ENCODE measurements at places on chromosomes 12 and 14.
A peak's percentile ranks its signal among the peaks of the same experiment; 100 is the strongest.

- no peak for DNase-seq
Measured at GRCh38 chr12:116821291-116821690, 60.0 kb downstream of the HRK start.

- no peak for DNase-seq
Measured at GRCh38 chr12:129075460-129076208, 222.4 kb downstream of the GLT1D1 start.

DNA sequence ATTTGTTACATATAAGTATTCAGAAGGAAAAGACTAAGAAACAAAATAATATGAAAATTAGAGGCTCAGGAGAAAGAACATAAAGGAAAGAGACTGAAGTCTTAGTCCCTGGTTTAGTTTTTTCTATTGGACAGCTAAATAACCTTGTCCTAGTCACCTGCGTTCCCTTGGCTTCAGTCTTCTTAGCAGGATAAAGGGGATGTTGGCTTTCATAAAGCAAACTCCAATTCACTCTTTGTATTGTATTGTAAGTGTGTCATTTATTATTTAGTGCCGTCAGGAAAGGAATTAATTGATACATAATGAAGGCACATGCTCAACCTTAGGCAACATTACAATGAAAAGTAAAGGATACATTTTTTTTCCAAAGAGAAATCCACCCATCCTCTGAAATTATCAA is 190.3 kb upstream of the PPFIA2 start:
- DNase-seq, result no peak

- DNase-seq, result no peak
Measured at GRCh38 chr14:66509874-66510273, 1.9 kb downstream of the GPHN start.

- DNase-seq, result no peak
Measured at GRCh38 chr14:38735005-38735404, 368.0 kb downstream of the SEC23A start.

DNA sequence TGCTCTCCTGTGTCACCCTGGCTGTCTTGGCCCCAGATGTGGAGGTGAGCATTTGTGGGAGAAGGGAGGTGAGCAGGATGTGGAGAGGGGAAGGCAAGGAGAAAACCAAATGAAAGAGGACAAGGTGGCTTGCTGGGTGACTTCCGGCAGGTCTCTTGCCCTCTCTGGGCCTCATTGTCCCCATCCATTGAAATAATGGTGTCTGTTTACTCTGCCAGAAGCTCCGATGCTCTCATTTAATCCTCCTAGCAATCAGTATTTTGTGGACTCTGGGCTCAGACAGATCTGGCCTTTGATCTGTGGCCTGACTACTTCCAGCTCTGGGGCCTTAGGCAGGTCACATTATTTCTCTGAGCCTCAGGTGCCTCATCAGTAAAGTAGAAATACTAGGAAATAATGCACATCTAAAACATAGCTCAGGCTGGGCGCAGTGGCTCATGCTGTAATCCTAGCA is 30.6 kb downstream of the MVK start:
- DNase-seq, result no peak

DNA sequence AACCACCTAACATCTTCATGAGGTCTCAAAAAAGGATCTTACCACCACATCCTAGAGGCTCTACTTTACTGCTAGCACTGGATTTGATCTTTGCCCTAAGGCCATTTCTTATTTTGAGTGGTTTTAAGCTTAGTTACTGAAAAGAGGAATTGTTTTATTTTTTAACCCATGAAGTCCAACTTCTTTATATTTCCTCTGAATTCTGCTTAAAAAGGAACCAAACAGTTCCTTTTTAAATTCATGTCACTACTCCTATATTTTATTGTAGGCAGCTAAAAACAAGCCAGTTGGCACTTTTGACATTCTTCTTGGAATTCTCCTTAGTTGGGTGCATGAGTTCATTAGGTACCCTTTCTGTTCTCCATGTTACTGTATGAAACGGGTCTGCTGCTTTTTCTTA is 76.4 kb downstream of the FGD4 start:
- DNase-seq, result no peak

DNA sequence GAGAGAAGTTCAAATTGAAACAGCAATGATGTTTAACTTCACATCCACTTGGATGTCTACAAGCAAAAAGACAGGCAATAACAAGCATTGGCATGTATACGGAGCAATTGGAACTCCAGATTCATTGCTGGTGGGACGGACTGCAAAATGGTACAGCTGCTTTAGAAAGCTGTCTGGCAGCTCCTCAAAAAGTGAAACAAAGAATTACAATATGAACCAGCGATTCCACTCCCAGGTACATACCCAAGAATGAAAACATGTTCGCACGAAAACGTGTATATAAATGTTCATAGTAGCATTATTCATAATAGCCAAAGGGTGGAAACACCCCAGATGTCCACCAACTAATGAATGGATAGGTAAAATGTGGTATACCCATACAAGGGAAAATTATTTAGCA is 125.7 kb downstream of the HMGA2 start:
- DNase-seq, result no peak

GRCh38 chr14:71753126-71753830 is 179.0 kb upstream of the RGS6 start:
- DNase-seq, result peak; percentile 30

DNA sequence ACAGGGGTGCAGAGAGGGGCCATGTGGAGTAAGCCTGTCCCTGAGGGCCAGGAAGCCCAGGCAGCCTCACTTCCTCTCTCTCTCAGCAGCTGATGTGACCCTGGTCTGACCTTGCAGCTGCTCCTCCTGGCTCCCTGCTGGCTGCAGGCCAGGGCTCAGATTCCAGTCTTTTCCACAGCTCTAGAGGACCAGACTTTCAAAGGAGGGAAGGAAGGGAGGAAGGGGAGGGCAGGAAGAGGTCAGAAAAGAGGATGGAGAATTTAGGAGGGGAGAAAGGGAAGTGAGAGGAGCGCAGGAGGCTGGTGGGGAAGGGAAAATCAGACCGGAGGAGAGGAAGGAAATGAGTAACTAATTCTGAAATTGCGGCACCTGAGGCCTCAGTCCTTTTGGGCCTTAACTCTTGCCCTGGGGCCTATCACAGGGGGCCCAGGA is 40.9 kb upstream of the VASH1 start:
- DNase-seq, result no peak

DNA sequence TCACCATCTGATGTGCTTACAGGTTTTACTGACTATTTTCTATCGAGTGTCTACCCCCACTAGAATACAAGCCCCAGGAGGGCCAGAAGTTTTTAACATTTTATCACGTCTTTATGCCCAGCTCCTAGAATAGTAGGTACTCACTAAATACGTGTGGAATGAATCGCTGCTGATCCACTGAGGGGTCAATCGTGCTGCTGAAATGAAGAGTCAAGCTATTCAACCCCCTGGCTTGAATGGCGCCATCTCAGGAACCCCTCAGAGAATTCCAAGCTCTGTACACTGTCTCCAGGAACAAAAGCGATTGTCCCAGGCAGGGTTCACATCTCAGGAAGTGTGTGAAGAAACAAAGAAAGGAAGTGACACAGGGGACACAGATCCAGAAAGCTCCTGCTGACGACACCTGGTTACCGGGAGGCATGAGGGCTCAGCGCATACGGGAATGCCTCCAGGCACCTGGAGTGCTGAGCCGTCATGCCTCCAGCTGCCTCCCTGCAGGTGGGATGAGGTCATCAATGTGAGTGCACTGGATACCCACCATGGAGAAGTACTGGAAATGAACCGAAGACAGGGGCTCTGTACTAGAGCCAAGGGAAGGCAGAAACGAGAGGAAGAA is 45.6 kb downstream of the PITPNM2 start:
- no peak for DNase-seq

- no peak for DNase-seq
Measured at GRCh38 chr12:122393817-122394216, 28.7 kb downstream of the CLIP1 start.

DNA sequence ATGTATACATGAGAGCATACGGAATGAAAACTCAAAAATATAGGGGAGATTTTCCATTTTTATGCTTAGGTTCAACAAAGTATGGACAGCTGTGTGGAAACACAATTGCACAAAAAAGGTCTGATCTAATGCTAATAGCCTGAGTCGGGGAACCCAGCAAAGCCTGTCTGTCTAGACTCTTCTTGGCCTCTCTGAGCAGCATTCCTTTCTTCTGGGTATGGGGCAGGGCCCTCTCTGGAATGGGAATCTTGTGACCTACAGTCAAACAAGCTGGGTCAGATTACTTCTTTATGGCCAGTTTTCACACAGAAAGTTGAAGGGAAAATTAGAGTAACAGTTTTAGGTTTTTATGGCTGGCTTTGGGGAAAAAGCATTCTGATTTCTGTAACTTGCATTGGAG is 534.0 kb upstream of the LMO3 start:
- DNase-seq, result no peak

GRCh38 chr12:96828169-96828789 is 78.8 kb upstream of the NEDD1 start:
- DNase-seq, result no peak

DNA sequence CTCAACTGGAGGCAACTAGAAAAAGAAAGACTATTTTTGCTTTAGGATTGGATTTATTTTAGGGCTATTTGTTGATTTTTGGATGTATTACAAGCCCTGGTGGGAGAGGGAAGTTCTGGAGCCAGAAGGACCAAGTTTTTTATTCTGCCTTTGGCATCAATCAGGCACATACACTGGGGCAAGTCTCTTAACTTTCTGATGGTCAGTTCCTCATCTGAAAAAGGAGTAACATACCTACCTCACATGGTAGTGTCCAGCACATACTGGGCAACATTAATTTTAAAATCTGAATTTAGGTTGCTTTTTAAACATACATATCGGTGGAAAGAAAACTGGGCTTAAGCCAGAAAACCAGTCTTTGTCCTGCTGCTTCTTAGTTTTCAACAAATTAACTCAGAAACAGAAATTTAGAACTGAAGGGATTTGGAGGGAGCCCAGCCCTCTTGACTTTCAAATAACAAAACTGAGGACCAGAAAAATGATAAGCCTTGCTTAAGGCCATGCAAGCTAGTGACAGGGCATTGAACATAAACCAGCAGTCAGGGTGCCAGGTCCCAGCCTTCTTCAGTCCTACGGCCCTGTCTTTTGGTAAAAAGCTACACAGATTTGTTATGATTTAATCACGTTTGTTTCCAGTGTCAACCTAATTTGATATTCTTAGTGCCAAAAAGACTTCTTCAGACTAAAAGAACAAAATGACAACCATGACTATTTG is 90.2 kb upstream of the SLC38A2 start:
- no peak for DNase-seq

GRCh38 chr12:10184261-10184843 is 5.5 kb downstream of the TMEM52B start:
- no peak for DNase-seq

GRCh38 chr14:41297576-41298327 is 308.9 kb upstream of the LRFN5 start:
- no peak for DNase-seq
